ENCODE measurements at places on chromosomes 5 and 9. TPM values are rescaled to one million over a fixed set of nuclear protein-coding genes. Genes with fewer than 3 reads are reported as not detected.

- DNase-seq: no peak
Observed at GRCh38 chr9:18346745-18347144, 127.2 kb upstream of the ADAMTSL1 start.

GRCh38 chr9:115046824-115047223, 71.1 kb downstream of the TNC start:
- DNase-seq: no peak

Gene BTNL3
- total RNA-seq: not detected

GRCh38 chr5:106417163-106417562, 1253.6 kb downstream of the EFNA5 start:
- DNase-seq: no peak

DNA sequence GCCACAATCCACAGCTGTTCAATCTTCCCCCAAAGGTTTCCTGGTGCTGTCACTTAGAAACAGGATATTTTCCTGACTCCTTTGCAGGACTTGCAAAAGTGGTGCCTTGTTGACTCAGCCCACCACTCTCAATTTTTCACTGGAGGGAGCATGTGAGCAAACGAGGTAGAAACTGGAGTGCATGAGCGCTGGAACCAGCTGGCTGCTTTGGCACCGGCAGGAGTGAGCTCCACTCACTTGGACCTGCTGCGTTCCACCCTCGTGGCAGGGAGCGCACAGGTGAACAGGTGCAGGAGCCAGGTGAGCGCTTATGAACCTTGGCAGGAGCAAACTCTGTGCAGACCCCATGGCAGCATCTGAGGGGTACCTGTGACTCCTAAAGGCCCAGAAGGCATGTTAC, 364.1 kb upstream of the RORB start:
- no peak for DNase-seq

DNA sequence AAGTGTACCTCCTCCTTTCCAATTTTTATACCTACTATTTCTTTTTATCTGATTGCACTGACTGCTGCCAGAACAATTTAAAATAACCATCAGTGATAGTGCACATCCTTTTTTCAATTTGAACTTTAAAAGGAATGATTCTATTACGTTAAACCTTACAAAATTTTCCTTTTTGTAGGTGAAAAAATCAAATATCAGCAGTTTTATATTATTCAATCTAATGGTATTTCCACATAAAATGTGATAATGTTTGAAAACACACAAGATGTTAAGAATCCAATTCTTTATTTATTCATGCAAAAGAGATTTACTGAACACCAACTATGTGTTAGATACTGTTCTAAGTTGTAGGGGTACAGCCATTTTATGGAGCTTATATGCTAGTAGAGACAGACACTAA, 105.7 kb downstream of the GDNF start:
- no peak for DNase-seq

DNA sequence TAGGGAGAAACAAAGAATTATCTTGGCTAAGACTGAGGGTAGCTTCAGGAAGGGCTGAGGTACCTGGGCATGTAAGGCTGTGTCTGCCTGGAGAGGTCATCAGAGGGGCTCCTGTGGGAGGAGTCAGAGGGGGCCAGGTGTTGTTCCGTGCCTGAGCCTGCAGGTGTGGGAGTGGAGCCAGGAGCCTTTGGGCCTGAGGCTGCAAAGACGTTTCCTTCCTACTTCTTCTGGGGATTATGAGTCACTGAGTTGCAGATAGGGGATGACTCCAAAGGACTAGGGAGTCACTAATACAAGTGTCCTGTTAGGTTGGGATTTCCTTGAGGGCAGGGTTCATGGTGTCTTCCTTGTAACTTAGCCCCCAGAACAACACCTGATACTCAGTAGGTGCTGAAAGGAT, 391.1 kb downstream of the ARHGEF28 start:
- peak; percentile 61 for DNase-seq
